ENCODE measurements at places on chromosomes 4 and X.

GRCh38 chrX:68832101-68832416 is 3.2 kb downstream of the EFNB1 start:
- DNase-seq: peak; percentile 66

GRCh38 chr4:138275216-138275615 is 33.1 kb upstream of the SLC7A11 start:
- no peak for DNase-seq

DNA sequence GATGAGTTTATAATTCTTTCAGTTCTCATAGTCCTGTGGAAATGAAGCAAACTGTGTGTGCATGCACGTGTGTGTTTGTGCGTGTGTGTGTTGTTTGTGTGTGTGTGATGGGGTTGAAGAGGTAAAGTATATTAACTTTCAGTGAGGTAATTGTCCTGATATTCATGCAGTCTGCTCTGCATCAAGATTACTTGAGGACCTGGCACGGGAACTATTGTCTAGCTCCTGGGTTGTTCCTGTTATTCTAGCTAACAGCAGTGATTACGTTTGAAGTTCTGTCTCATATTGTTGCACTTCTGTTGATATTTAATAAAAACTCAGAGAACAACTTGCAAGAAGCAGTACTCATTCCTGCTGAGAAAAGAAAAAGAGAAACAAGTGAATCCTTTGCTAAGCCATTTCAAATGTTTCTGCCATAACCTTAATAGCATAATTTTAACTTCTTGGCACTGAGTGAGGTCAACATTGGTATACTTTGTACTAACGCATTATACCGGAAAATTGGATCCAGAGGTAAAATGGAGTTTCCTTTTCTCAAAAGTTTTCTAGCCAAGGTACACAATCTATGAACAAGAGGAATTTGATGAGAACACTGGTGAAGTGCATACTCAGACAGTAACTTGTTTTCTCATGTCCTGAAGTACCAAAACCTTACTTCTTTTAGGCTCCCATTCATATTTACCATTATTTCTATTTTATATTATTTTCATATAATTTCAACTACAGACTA is 113.2 kb downstream of the SPCS3 start:
- no peak for DNase-seq

GRCh38 chr4:87310691-87311335 is 11.9 kb downstream of the HSD17B13 start:
- no peak for DNase-seq

DNA sequence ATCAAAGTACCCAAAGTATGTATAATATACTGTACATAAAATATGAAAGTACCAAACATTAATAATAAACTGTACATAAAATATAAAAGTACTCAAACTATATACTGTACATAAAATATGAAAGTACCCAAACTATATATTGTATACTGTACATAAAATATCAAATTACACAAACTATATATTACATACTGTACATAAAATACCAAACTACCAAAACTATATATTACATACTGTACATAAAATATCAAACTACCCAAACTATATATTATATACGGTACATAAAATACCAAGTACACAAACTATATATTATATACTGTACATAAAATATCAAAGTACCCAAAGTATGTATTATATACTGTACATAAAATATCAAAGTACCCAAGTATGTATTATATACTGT is 723.7 kb downstream of the CWH43 start:
- DNase-seq: no peak

GRCh38 chr4:77992581-77992980 is 64.5 kb upstream of the FRAS1 start:
- no peak for DNase-seq

- DNase-seq: no peak
These were observed 814 bp downstream of the SPON2 start for GRCh38 chr4:1171311-1172227.

DNA sequence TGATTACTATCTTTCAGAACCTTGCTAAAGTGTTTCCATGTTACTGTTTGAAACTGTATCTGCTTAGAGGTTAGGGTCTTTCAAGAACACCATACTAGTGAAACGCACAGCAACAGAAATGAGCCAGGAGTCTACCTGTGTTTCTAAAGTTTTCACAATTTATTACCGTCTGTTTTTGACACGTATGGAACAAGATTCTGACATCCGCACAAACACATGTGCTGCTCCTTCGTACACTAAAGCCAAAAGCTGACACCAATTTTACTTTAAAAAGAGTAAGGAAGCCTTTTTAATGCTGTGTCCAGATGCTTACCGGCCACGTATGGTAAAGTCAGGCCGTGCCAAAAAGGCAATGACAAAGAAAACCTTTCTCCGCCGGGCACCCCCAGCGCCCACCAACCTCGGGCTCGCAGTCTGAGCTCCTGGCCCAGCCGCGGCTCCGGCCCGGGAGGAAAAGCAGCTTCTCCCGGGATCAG is 532 bp downstream of the RPS4X start:
- DNase-seq: no peak

DNA sequence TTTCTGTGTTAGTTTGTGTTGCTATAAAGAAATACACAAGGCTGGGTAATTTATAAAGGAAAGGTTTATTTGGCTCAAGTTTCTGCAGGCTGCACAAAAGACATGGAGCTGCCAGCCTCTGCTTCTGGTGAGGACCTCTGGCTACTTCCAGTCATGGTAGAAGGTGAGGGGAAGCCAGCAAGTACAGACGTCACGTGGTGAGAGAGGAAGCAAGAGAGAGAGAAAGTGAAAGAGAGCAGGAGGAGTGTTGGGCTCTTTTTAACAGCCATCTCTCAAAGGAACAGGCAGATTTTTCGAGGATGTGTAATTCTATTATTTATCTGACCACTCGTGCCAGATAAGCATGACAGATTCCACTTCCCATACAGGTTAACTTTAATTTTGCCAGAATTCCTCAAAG is 1199.1 kb downstream of the ADGRL3 start:
- peak; percentile 15 for DNase-seq

DNA sequence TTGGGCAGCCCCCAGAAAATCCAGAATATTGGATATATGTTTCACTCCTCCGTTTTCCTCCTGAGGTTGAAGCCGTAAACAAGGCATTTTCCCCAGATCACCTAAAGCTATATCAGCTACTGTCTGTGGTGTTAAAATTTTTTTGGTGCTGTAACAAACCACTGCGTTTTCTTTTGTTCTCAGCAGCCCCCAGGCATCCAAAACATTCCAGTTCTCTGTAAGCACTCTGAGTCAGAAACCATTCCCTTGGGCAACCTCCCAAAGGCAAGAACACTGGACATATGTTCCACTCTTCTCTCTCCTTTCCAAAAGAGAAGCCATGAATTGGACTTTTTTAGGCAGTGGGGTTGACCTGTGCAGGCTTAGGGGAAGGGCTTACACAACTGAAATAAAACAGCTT is 310.9 kb downstream of the MID1IP1 start:
- DNase-seq: no peak

GRCh38 chr4:38740303-38740702 is 42.5 kb downstream of the TLR10 start:
- no peak for DNase-seq

- no peak for DNase-seq
These were observed 37.1 kb downstream of the SPANXN2 start for GRCh38 chrX:143683486-143683885.

DNA sequence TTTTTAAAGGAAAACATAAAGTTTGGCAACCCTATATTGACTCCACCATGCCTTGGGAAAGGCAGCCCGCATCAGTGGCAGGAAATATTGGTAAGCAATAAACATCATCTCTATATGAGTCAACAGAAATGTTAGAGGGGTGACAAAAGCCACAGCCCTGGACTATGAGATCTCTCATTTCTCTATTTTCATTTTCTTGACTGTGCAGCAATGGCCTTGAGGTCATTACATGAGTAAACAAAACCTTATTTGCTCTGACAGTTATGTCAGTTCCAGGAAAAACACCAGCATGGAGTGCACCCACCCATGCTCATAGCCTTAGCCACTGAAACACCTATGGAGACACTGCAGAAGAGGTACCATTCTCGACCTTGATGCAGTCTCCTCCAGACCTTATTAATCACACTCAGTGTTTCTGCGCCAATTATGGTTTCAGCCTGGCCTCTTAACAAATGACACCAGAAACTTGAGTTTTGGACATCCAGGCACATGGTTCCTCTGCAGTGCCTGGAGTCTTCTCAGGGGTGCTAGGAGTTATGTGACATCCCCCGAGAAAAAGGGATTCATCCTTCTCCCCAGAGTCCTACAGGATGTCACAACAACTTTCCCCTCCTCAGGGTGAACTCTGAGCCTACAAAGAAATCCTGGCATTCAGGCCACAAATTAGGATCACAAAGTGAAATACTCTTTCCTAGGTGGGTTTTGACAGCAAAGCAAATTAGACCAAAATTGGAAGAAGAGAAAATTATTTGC is 16.0 kb upstream of the HPGD start:
- peak; percentile 18 for DNase-seq

DNA sequence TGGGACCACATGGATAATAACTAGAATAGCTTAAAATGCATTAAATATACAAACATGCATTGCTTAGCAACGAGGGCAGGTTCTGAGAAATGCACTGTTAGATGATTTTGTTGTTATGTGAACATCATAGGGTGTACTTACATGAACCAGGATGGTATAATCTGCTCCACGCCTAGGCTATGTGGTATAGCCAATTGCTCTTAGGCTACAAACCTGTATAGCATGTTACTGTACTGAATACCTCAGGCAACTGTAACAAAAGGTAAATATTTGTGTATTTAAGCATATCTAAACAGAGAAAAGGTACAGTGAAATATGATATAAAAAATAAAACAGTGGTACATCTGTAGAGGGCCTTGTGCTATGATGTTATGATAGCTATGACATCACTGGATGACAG is 169.2 kb upstream of the IL15 start:
- no peak for DNase-seq

GRCh38 chrX:77519765-77520164 is 72.6 kb downstream of the FGF16 start:
- no peak for DNase-seq

- DNase-seq: peak; percentile 37
These were observed 19.5 kb upstream of the NFXL1 start for GRCh38 chr4:47933840-47934239.

DNA sequence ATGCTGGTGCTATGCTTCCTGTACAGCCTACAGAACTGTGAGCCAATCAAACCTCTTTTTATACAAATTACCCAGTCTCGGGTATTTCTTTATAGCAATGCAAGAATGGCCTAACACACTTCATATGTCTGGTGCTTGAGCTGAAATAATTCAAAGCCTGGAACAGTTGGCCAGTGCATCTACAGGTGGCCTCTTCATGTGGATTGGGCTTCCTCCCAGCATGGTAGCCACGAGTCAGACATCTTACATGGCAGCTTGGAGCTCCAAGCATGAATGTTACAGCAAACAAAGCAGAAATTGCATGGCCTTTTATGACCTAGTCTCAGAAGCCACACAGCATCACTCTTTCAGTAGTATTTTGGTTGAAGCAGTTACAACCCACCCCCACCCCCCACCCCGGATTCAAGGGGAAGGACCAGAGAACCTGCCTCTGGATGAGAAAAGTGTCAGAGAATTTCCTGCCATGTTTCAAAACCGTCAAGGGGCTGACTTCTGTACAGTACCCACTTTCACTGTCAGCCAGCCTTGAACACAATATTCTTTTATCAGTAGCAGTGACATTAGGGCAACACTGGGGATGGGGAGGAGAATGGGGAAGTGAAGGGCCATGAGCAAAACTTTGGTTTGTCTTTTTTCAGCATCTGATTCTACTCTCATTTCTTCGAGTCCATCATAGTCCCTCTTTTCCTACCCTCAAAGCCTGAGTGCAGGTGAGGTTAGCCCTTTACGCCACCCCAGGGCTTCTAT is 368.7 kb downstream of the BCOR start:
- no peak for DNase-seq

DNA sequence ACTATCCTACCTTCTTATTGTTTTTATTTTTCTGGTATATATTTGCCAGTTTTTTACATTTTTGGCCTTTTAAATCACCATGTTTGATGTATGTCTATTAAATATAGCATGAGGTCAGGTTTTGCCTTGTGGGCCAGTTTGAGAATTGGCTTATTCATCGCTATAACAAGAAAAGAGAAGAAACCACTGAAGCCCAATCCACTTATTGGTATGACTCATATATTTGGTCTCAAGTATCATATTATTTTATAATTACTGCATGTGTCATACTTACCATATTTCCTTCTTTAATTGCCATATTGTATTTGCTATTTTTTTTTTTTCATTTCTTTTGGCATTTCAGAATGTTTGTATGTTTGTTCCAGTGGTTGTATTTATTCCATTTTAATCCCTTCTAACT is 99.3 kb downstream of the IRF2 start:
- no peak for DNase-seq

GRCh38 chrX:103734125-103734760 is 23.5 kb downstream of the TMEM31 start:
- no peak for DNase-seq

GRCh38 chr4:184819786-184820185 is 6.0 kb downstream of the ACSL1 start:
- no peak for DNase-seq

DNA sequence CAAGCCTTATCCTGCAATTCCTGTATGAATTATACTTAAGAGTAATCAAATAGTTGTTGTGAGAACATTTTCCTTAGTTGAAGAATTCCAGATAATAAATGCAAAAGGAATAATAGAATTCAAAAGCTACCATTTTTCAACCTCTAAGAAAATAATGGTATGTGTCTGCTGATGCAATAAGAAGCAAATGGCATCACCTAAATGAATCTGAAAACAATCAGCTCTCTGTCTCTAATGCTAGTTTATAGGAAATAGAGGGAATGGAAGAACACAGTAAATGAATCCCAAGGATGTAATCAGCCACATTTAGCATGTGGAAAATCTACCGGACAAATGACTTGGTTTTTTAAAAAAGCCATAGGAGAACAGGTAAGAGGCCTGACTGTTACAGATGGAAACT is 115.1 kb downstream of the DCHS2 start:
- DNase-seq: no peak

DNA sequence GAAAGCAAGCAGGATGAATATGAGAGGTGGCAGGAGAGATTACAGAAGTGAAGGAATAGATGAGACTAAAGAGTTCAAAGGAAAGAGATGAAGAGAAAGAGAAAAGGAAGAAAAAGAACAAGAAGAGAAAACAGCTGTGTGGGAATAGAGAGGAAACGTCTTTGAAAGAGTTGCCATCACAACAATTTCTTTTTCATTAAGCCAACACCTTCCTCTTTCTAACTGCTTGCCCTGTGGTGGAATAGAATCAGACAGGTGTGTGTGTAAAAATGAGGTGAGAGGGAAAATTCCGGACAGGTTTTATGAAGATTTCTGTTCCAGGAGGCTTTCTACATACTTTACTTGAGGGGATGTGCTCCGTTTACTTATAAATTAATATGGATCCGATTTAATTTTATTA is 28.8 kb downstream of the DTHD1 start:
- no peak for DNase-seq

- no peak for DNase-seq
These were observed 65.6 kb downstream of the BANK1 start for GRCh38 chr4:101856149-101856548.

- no peak for DNase-seq
These were observed 1.0 kb upstream of the GRPEL1 start for GRCh38 chr4:7068883-7069282.

- DNase-seq: peak; percentile 32
These were observed 738.3 kb upstream of the FRG1 start for GRCh38 chr4:189202182-189202868.

- no peak for DNase-seq
These were observed 18.4 kb upstream of the SLC6A14 start for GRCh38 chrX:116417968-116418367.

- DNase-seq: no peak
These were observed 464.9 kb upstream of the AMOT start for GRCh38 chrX:113305496-113305895.

Data from GM13976 (cell line).